ENCODE measurements at places on chromosomes 13 and 19.

DNA sequence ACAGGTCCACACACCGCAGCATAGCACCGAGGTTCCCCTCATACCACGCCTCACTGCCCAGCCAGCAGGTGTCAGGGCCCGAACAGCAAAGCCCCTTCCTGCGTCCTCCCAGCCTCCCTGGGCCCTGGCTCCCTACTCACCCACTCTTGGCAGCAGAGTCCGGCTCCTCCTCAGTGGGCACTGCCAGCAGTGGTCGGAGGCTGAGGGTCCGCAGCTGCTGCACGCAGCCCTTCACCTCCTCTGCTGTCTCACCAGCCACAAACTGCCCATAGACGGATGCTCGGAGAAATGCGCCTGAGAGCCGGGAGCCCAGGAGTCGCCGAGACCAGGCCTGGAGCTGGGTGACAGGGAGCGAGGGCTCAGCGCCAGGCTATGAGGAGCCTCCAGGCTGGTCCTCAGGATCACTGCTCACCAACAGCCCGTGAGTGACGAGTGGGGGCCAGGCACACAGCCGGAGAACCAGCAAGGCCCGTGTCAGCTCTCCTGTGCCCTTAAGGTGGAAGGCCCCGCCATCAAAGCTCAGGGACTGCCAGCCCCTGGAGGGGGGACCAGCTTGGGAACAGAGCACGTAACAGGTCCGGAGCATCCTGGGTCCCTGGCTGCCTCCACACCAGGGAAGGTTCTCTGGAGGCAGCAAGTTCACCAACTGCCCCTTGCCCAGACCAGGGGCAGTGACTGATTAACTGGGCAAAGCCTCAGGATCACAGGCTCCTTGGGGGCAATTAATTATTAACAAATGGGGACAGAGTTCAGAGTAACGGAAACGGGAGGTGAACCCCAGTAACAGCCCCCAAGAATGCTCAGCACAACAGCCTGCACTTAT, at the start of gene PRODH2:
TSS of gene PRODH2 (minus strand) at position 626 of the 823 bp plus-strand sequence. CDS start at position 586, 40 bp downstream.
- no peak for DNase-seq

GRCh38 chr13:34634448-34634847, 307.6 kb upstream of the NBEA start:
- no peak for DNase-seq

DNA sequence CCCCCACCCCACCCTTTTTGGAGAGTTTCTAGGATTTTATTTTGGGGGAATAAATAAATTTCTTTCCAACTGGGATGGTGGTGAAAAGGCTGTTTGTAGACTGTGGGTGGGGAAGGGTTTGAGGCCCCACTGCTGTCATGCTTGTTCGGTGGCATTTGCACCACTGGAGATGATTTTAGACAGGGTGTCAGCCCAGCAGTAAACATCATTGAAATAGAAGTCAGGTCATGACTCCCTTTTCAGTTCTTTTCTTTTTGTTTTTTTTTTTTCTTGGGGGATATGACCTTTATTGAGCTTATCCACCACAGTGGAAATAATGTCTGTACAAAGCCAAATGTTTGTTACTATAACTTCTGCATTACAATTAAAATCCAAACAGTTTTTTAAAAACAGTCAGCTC, 14.1 kb downstream of the UBAC2 start:
- DNase-seq, result no peak

DNA sequence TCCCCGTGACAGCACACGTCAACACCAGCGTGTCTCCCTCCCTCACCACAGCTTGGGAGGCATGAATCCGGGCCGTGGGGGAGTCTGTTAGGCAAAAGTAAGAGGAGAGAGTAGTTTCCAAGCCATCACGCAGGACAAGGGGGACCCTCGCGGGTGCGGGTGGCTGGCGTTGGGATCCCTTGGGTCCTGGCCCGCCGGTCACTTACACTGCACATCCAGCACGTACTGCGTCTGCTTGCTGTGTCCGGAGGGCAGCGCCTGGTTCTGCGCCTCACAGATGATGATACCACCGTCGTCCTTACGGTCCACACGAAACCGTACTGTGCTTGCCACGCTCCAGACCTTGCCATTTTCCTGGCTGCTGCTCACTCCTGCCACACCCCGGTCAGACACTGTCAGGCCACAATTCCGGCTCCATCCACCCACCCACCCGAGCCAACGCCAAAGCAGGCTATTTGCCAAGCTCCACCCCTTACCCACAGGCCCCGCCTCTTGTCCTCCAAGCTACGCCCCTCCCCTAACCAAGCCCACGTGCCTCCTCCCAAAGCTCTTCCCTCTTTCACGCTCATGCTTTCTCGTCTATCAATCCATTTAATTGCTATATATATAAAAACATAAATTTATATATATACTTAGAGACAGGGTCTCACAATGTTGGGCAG, 6.6 kb upstream of the ZNF428 start:
- DNase-seq, result no peak

GRCh38 chr13:68608147-68608546, 1378.0 kb upstream of the PCDH9 start:
- DNase-seq, result no peak

GRCh38 chr13:41457589-41458186, 338 bp downstream of the RGCC start:
- no peak for DNase-seq

GRCh38 chr13:42883142-42883541, 101.8 kb downstream of the FAM216B start:
- DNase-seq, result peak; percentile 25

DNA sequence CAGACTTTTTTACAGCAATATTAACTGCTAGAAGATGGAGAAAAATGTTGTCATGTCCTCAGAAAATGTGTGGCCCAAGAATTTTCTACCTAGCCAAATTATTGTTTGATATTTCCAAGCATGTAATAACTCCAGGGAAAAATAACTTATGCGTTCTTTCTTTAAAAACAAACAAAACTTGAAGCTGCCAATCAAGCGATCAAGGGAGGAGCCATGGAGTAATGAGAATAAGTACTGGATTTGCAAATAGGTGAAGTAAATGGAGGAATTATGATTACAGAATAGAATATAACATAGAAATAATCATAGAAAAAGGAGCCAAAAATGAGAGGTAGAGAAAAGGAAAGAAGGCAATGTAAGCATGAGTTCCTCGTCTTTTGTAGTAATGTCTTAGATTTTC, 225.3 kb downstream of the DLEU7 start:
- DNase-seq, result no peak

DNA sequence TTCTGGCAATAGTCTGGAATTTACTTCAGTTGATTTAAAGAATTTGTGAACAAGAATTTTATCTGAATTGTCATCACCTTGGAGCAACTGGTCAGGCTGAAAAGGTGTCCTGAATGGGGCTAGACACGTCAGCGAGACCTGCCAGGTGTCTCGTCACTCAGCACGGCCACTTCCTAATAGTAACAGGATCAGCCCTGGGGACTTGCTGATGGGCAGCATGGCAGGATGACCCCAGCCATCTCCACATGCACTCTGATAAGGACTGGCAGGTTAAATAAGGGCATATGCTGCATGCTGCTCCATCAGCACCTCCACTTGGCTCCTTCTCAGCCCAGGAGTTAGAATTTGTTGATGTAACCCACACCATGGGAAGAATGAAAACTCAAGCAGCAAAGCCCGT, 224.2 kb downstream of the FOXO1 start:
- DNase-seq, result no peak

DNA sequence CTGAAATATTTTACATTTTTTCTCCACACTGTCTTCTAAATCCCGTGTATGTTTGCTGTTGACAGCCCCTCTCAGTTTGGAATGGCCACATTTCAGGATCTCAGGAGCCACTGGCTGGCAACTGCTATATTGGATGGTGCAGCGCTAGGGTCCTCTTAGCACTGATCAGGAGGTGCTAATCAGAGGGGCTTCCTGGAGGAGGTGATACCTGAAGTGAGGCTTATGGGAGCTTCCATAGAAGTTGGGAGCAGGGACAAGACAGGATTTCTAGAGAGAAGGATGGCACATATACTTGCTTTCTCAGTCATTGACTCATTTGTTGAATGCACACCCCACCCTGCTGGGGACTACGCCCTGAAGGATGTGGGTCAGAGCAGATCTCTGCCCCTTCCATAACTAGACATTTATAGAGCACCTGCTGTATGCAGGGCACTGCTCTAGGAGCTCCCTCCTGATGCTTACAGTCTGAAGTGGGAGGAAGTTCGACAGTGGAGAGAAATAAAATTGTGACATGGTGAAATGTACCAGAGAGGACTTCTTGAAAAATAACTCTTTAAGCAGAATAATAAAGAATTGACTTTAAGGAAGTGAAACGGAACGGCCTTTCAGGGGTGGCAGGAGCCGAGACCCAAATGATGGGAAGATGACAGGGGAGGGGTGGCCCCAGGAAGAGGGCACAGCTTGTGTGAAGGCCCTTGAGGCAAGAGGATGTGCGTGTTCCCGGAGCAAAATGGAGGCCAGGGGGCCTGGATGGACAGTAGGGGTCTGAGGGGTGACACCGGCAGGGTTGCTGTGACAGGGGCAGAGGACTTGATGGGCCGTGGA, 13.1 kb downstream of the AP2A1 start:
- DNase-seq, result no peak

DNA sequence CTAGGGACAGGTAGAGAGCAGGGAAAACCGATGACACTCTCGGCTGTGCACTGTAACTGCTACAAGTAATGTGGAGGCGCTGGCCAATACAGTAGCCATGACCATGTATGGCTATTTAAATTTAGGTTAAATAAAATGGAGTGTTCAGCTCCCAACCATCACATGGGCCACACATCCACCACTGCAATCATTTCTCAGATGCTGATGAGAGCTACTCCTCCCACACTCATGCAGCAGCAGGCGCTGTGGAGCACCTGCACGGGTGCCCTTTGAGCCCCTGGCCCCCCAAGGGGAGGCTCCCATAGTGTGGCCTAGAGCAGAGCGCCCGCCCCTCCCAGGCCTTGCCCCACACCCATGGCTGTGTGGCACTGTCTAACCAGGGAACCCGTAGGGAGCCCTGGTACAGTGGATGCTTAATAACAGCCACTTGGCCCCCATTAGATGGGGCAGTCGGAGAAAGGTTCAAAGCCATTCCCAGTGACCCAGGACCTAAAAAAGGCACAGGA, 6.0 kb downstream of the ACP4 start:
- no peak for DNase-seq

DNA sequence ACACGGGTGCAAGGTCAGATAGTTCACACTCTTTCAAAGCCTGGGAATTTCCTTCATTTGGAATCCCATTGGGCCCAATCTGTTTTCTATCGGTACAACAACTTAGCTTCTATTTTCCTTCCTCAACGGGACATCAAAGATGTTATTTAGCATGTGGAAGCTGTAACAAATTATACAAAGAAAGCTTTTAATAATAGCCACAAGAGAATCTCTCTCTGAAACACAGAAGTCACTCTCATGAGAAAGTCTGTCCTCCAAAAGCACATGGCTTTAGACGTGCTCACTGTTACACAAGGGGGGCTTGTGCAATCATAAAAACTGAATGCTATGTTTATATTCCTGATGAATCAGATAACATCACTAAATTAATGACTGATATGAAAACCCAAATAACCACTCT, 28.9 kb upstream of the CYSLTR2 start:
- DNase-seq, result no peak

DNA sequence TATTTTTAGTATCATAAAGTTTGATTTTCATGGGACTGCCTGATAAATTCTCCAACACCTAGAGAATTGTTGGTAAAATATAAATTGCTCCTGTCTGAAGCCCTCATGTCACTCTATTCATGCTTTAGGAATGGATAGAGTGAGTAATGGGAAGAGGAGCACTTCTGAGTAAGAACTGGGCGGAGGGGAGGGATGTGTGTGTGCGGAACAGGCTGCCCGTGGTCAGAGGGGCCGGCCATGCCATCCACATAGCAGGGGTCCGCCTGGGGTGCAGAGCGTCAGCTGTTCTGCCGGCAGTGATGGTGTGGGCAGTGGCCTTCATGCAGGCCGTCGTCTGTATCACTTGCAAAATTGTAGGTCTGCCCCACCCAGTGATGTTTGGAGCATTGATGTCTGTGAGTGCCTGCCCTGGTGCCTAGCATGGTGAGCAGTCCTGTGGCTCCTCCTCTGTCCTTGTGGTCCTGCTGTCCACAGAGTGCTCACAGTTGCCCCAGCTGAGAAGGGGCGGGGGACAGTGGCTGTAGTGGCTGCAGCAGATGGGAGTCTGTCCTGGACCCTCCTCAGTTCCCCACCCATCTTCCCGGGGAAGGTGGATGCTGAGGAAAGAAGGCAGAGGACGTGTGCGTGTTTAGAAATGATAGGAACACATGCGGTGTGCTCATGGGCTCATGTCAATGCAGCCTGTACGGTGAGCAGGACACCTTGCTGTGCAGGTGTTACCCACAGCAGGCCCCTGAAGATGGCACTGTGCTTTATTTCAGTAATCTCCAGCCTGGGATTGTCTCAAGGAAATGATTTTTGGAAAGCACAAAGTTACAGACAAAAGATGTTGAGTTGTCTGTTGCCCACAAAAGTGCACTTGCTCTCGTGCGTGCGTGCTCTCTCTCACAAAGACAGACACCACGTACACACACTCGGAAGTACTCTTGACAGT, 49.4 kb upstream of the TEX29 start:
- DNase-seq, result peak; percentile 19
